ENCODE measurements at places on chromosomes 11 and 22.

GRCh38 chr11:25449091-25449490 lies 882.8 kb upstream of the ANO3 start:
- no peak for DNase-seq

DNA sequence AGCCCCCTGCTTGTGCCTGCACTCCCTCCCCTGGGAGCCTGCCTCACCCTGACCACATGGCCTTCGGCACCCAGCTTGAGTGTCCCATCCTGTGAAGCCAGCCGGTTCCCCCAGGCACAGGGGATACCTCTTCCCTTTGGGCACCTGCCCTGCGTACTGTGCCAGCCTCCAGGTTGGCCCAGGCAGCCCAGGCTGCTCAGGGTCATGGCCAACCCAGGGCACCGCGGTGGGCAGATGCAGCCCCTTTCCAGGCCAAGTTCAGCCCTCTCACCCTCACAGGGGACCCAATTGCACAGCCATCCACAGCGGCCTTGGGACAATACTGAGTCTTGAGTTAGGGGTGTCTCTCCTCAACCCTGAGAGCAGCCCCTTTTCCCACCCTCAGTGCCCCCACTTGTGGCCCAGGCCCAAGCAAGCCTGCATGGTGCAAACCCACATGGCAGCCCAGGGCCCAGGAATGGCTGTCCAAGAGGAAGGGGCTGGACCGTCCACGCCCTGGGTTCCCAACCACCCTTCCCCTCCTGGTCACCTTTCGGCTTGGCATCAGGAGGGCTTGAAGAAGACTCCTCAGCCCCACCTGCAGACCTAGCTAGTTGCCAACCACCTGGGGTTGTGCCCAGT lies 87.7 kb downstream of the CDKN1C start:
- DNase-seq: no peak

DNA sequence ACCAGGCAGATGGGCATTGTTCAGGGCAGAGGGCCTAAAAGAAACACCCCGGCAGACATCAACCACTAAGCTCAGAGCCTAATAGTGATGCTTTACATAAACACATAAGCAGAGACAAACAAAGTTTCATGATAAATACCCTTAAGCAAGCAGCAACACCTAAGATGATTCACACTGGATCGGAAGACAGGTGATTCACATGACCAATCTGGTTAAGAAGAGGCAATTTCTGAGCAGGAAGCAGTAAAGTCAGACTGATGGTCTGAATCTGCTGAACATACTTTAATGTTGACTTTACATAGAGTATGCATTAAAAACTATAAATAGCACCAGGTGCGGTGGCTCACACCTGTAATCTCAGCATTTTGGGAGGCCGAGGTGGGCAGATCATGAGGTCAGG lies 56.1 kb downstream of the SYN3 start:
- no peak for DNase-seq

DNA sequence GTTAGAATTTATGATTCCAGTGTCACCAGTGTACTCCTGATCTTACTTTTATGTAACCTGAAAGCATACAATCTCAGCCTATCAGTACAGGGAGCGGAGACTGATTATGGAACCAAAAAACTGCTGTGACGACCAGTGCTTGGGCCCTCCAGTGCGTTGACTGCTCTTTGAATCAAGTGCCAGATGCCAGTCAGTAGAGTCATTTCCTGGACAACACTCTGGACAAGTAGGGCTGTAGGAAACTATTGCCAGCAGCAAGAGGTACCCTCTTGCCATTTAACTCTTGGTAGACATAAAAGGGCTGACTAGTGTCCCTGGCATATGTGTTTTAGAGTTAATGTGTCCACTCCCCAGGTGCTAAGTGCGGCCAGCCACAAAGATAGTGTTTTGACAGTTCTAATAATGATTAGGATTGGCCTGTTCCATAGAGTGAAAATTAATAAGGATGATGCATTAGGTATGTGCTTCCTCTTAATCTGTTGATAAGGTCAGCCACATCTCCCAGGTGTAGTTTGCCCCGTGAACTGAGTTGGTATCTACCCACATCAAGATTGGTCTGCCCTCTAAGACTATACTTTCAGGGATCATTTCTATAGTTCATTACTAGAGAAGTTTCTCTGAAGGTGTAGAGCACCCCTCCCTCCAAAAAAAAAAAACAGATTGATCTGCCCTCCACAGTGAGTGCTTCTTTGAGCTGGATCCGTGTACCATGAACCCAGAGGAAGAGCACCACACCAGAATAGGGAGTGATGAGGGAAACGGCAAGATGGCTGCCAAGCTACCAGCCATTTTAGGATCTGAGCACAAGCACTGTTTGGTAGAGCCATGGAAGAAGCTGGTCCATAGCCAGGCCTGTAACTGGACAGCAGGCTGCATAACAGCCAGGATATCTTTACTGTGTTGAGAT lies 20.7 kb upstream of the AIFM3 start:
- DNase-seq: no peak

GRCh38 chr11:122720107-122720881 lies 64.8 kb downstream of the UBASH3B start:
- no peak for DNase-seq

- DNase-seq: no peak
Measured at GRCh38 chr11:114892381-114893197, 214.3 kb downstream of the NXPE2 start.

DNA sequence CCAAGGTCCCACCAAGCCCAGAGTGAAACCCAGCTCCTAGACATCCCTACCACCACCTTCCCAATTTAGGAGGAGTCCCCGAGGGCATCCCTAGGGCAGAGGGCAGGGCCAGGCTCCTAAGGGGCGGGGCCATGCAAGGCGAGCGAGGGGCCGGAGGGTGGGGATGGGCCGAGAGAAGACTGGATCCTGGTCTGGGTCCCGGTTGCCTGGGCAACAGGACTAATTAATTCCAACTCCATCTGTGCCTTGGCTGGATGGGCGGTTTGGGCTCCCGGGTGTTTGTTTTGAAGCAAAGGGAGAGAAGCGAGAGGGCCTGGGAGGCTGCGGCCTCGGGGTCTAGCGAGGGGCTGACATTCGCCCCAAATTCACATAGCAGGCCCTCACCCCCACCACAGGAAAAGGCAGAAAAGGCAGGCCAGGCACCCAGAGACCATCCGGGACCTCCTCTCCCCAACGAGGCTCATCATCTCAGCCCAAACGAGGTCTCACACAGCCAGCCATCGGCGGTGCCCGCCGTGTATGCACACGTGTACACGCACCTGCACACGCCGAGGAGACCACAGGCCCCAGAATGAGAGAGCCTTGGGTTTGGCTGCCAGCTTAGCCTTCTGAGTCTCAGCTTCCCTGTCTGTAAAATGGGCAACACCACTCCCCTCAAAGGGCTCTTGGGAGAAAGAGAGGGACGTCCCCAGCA lies 23.9 kb downstream of the ELFN2 start:
- no peak for DNase-seq

GRCh38 chr22:43197271-43197941 lies 10.5 kb upstream of the TTLL12 start:
- DNase-seq: no peak

DNA sequence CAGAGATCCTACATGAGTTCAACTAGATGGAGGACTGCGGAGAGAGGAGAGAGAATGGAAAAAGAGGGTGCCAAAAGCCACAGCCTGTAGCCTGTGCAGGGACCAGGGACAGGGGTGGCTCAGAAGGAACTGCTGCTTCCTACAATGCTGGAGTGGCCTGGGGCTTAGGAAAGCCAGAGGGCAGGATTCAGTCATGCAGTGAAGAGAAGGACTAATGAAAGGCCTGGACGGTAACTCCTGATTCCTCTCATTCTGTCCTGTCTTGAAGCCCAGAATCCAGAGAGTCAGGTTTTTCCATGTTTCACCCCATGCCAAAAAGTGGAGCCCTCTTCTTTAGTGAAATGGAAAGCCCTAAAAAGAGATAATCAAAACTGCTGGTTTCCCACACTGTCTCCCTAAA lies 48.4 kb upstream of the INCENP start:
- DNase-seq: no peak

- DNase-seq: no peak
Measured at GRCh38 chr11:43150697-43151096, 161.1 kb upstream of the API5 start.

DNA sequence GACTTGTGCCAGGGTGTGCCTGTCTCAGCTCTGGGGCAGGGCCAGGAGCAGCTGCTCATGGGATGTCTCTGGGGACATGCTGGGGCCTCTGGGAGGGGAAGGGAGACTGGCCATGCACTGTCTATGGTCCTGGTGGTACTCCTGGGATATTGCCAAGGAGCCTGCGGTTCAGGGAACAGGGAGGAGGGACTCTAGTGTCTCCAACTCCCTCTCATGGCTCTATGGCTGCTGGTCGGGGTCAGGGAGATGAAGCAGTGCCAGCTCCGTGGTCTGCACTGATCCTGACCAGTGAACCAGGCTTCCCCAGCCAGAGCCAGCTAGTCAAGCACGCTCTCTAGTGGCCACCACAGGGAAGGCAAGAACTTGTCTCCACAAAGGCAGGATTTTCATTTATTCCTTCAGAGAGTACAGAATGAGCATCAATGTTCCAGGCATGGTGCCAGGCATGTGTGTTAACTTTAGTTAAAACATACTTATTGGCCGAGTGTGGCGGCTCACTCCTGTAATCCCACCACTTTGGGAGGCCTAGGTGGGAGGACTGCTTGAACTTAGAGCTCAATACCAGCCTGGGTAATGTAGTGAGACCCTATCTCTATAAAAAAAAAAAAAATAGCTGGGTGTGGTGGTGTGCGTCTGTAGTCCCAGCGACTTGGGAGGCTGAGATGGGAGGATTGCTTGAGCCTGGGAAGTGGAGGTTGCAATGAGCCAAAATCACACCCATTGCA lies 2.5 kb upstream of the BEST1 start:
- peak; percentile 42 for DNase-seq

DNA sequence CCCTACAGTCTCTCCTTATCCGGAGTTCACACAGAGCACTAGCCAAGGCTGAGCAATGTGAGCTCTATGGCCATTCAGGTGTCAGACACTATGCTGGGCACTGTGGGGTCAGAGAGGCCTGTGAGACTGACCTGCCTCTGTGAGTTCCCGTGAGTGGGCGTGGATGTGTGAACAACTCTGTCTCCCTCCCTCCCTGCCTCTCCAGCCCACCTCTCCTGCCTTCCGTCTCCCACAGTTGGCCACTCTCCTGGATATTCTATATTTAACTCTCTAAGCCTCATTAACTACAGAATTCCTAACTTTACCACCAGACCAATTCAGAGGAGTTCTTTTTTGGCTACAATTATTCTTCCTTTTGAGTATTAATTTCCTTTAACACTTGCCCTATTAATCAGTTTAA lies 191.6 kb upstream of the NCAM1 start:
- DNase-seq: no peak

GRCh38 chr22:31944700-31945442 lies 536 bp downstream of the YWHAH start:
- DNase-seq: no peak

- DNase-seq: no peak
Measured at GRCh38 chr11:255176-255575, 18.4 kb downstream of the PSMD13 start.

- DNase-seq: no peak
Measured at GRCh38 chr22:20276468-20276867, 8.3 kb upstream of the RTN4R start.

DNA sequence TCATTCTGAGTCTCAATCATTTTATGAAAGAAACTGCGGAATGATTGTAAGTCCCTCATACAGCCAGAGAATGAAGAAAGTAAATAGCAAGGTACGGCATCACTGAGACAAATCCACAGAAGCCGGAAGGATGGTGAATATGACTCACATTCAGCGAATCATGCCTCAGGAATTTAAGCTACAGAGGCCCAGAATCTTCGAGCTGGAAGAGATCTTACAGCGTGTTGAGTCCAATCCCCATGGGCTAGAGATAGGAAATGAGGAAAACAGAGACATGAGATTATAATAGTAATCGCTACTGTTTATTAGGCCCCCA lies 173.2 kb downstream of the KIF18A start:
- no peak for DNase-seq

DNA sequence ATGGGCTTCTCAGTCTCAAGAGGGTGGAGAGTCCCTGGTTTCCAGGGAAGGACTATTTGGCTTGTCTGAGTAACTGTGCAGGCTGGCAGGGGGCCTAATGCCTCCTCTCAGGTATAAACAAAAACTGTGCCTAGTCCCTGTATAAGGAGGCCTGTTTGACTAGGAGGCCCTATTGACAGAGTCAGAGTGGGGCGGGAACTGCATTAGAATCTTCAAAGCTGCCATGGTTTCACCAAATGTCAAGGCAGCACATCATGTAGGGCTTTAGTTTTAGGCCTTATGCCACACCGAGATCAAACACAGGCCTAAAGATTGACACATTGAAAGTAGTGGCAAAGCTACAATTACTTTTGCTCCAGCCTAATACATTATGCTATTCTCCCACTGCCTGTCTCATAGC lies 611.5 kb upstream of the B3GAT1 start:
- no peak for DNase-seq

GRCh38 chr11:130456286-130456685 lies 7.8 kb downstream of the ADAMTS15 start:
- DNase-seq: no peak

DNA sequence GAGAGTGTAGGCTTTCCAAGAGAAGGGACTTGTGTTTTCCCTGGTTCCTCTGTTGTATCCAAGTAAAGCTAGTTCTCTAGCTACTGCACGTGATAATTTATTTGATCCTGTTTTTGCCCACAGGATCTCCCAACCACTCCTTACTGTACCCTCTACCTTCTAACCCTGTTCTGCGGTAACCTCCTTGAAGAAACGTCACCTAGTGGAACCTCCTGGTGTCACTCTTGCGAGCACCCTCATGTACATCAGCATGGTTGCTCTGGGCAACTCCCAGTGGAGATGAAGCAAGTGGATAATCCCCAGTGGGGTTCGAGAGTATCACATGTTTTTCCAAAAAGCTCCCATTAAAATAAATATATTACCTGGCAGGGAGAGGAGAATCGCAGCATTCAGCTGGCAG lies 108.9 kb upstream of the CLMP start:
- no peak for DNase-seq

DNA sequence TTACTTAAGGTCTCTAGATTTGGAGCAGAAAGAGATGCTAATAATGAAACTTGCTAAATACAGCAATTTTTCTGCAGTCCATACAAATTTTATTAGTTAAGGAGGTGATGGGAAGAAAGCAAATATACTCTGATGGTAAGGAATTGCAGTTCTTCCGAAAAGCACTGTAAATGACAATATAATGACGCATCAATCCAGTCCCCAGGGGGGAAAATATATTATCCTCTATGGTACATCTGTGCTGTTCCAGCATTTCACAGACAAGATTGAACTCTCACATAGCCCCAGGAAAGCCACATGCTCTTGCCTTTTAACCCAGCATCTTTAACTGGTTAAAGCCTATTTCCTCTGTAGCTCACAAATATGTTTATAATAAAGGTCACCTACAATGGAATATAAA lies 416.6 kb upstream of the CCDC90B start:
- no peak for DNase-seq

- no peak for DNase-seq
Measured at GRCh38 chr11:13327421-13327820, 49.8 kb downstream of the BMAL1 start.

- no peak for DNase-seq
Measured at GRCh38 chr11:95700471-95700817, 89.1 kb downstream of the FAM76B start.

Measured in activated CD4-positive, alpha-beta T cell treated with anti-CD3 and anti-CD28 coated beads for 1 hour (primary cell).